HuH-7 (cell line): ENCODE measurements at places on chromosomes 3 and 15.

DNA sequence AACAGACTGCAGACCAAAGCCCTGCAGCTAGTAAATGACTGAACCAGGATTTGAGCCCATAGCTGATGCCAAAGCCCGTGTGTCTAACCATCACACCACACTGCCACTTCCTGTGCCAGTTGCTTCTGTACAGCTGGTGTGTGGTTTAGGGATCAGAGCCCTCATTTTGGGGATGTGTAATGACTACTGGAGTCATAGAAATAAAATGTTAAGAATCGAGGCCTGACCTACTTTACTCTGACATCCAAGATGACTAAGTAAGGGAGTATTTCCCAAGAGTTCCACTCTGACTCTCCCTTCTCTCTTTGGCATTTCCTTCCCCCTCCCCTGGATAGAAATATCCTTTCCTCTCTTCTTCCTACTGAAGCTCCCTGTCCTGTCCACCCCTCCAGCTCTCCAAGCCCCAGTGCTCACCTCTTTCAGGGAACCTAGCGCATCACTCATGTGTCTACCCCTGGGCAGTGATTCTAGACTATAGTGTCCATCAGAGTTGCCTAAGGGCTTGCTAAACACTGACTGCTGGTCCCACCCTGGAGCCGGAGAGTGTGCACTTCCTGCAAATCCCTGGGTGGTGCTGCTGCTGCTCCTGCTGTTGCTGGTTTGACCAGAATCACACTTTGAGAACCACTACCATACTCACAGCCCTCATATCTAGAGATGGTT lies 53.8 kb downstream of the MGLL start:
- DNase-seq = no peak

DNA sequence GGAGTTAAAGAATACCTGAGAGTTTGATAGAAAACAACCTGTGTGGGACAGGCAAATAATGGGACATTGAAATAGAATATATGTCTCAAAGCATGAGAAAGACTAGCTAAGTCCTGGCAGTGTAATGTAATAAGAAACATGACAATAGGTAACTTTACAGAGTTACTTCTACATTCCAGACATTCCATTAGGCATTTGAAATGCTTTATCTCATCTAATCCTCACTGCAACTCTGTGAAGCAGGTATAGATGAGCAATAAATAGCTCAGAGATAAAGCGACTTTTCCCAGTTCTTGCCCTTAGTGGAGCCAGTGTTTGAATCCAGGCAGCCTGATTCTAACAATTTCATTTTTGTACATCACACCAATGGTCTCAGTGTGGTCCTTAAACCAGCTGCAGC lies 76.8 kb downstream of the CPNE4 start:
- no peak for DNase-seq

DNA sequence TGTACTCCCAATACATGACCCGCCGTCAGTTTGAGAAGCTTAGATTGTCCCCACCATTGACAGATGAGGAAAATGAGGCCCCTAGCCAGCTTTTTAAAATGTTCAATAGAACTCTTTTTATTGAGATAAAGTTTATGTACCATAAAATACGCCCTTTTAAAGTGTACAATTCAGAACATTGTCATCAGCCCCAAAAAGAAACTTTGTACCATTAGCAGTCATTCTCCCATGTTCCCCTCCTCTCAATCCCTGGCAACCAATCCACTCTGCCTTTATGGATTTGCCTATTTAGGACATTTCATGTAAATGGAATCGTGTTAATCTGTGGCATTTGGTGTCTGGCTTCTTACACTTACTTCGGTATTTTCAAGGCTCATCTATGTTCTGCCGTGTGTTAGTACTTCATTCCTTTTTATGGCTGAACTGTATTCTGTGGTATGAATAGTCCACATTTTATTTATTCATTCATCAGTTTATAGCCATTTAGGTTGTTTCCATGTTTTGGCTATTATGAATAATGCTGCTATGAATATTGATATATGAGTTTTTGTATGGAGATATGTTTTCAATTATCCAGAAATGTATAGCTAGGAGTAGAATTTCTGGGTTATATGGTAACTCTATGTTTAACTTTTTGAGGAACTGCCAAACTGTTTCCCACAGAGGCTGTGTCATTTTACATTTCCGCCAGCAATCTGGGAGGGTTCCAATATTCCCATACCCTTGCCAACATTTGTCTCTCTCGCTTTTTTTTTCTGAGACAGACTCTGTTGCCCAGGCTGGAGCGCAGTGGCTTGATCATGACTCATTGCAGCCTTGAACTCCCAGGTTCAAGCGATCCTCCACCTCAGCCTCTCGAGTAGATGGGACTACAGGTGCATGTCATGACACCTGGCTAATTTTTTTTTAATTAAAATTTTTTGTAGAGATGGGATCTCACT lies 15.3 kb upstream of the PTPN23 start:
- no peak for DNase-seq

DNA sequence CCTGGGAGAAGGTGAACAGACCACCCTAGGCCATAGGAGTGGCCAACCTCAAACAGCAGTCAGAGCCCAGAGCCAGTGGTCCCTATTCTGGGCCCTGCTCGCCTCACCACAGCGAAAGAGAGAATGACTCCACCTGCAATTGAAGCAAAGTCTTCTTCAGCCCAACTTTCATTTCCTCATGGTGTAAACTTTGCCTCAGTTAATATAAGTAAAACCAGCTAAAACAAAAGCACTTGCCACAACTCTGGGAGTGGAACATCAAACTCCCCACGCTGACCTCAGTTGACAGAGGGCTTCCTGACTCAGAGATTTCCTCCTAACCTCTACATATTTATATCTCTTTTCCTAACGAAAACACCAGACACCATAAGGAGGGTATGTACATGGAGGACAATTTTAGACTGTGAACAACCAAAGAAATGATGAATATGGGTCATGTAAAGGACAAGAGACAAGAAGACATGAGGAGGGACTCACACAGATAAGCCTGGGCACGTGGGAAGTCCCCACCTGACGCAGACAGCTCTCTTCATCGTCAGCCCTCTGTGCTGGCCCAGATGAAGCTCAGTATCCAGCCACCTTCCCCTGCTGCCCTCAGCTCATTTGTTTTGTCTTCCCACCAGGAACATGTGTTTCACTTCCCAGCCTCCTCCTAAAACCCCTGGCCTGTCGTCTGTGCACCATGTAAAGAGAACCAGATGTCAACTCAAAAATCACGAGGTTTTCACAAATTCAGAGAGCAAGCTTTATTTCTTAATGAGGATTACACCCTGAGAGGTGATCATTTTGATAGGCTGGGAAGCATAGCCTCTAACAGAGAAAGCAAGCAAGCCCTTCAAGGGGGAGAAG lies 140.9 kb downstream of the KCNMB2 start:
- DNase-seq = no peak

DNA sequence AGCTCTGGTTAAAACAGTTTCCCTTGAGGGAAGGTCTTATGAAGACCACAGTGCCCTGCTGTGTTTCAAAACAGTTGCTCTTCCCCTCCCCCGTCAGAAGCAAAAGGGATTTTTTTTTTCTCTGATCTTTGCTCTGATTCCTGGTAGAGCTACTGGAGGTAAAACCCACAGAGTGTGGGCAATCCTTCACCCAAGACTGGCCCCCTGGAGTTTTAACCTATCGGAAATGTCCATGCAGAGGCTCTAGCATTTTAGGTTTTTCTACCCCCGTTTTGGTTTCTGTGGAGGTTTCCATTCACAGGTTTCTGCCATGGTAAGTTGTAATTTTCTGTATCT lies 27.7 kb downstream of the GRM2 start:
- no peak for DNase-seq

DNA sequence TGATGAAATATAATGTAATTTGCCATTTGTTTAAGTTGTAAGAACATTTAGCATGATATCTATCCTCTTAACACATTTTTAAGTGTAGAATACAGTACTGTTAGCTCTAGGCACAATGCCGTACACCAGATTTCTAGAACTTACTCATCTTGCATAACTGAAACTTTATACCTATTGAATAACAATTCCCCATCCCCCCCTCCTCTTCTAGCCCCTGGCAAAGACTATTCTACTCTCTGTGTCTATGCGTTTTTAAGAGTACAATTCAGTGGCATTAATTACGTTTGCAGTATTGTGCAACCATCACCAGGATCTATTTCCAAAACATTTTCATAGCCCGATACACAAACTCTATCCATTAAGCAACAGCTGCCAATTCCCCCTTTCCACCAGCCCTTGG lies 261.7 kb downstream of the PLOD2 start:
- DNase-seq = no peak

DNA sequence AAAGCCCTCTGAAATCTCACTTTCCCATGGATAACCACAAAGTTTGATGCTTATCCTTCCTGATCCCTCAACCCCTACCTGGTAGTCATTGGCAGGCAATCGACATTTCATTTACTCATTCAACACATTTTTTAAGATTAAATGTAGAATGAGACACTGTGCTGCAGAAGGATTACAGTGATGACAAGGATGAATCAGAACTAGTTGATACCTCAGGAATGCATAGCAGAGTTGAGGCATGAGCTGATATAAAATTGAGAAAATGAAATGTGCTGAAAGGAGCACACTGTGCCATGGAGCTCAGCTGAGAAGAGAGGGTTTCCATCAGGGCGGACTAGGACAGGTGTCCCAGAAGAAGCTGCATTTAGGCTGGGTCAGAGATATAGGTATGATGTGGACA lies 48.9 kb upstream of the ACTL6A start:
- no peak for DNase-seq

DNA sequence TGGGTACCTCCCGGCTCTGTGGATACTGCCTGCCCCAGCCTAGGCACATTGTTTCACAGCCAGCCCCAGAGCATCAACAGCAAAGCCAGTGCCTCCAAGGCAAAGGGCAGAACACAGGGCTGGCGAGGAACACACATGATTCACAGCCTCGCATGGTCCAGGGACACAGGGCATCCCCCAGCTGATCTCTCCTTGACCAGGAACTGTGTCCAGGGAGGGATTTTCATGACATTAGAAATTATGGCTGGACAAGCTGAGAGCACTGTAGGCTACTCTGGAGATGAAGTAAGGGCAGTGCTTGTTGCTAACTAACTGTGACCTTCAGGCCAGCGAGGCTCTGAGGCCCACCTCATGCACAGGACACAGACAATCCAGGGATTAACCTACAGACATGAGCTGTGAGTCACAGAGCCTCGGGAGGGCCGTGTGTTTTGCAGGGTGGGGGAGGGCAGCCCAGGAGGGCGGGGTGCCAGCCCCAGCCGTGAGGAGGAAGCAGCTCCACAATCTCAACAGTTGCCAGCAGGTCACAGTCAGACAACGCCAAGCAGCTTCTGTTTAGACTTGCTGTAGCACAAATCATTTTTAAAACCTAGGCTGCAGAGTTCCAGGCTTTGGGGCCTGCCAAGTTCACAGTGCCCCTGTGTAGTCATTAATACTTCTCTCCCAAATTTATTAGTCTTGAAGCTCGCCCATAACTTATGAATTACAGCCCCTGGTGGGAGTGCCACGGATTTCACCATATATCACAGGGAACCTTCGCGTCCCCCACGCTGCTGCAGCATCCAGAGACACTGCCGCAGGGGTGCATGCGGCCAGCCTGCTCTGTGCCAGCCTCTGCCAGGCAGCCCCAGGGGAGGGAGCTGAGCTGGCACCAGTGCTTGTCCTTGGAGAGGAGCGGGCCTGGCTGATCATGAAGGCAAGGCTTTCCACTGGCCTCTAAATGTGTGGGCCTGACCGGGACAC lies 114.7 kb downstream of the ETFA start:
- no peak for DNase-seq

GRCh38 chr3:54988302-54988837 lies 60.5 kb upstream of the LRTM1 start:
- DNase-seq = no peak

DNA sequence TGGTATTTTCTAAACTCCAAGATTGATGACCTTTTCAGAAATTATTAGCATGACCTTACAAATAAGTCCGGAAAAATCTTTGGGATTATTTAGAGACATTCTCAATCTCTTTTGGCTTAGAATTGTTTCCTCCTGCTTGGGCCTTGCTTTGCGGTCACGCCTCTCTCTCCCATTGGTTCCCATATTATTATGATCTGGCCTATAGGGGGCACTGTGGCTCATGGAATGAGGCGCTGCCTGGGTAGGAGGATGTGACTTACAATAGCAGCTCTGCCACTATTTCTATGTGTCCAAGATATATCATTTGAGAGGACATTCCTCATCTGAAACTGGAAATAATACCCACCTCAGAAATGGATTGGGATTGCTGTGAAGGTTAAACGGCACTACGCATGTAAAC lies 464.9 kb downstream of the MFSD1 start:
- peak; percentile 20 for DNase-seq

- DNase-seq = no peak
Measured at GRCh38 chr15:66943456-66944095, 121.8 kb upstream of the SMAD3 start.

DNA sequence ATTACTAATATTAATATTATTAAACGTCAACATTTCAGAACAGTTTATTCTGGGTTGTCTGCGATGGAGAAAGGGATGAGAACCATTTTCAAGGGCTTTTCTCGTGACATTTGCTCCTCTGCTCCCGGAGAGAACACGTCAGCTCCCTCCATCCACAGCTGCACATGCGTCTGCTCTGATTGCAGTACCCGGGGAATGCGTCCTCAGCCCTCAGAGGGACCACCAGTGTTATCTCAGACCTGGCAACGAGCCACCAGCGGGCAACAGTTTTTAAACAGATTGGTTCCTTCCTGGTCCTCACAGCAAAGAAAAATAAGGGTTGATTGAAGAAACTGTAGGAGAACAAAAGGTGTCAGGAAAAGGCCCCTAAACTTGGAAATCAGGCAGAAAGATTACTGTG lies 202.2 kb upstream of the ADAMTS9 start:
- no peak for DNase-seq

DNA sequence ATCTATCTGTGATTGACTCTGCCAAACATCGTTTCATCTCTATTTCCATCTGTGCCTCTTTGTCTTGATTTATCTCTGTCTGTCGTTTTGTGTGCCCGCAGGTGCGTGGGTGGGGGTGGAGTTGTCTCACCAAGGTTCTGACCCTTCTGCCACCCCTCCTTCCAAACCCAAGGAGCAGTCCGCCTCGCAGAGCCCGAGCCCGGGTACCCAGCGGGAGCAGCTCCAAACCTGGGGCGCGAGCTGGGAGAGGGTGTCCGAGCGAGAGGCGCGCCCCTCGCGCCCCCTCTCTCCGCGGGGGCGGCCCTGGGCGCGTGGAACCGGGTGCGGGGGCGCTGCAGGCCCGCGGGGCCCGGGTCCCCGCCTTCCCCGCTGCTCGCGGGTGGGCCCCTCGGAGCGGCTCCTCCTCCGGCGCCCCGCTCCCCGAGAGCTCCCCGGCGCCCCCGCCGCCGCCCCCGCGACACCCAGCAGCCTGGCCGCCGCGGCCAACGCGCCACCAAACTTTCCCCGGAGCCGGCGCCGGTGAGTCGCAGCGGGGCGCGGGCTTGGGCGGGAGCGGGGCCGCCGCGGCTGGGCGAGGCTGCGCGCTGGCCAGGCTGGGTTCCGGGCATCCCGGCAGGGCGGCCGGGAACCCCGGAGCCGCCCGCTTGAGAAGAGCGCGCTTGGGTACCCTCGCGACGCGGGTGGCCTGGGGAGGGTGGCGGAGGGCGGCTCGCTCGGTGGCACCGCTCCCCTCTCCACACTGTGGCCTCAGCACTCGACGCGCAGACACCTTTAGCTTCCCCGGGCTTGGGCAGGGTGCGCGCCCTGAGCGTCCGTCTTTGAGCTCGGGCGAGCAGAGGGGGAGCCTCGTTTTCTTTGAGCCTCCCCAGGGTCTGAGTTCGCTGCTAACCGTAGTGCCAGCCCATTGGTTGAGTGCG lies at the start of gene HRH1:
Gene HRH1 (plus strand): TSS at position 458 of the 917 bp plus-strand sequence. CDS start 104,545 bp downstream, outside the sequence.
- no peak for DNase-seq

- DNase-seq = no peak
Measured at GRCh38 chr15:96838081-96838480, 507.6 kb downstream of the NR2F2 start.
